ENCODE measurements at places on chromosomes 2 and 18.
A peak's percentile ranks its signal among the peaks of the same experiment; 100 is the strongest.

- DNase-seq, result no peak
Observed at GRCh38 chr18:58314284-58314683, 270.3 kb downstream of the NEDD4L start.

DNA sequence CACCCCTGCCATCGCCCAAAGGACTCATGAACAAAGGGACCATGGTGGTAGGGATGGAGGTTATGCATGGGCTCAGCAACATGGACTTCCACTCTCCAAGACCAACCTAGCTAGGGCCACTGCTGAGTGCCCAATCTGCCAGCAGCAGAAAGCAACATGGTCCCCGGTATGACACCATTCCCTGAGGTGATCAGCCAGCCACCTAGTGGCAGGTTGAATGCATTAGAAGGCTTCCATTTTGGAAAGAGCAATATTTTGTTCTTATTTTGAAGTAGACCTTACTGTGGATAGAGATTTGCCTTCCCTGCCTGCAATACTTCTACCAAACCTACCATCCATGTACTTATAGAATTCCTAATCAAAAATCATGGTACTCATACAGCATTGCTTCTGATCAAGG lies 99.8 kb downstream of the METTL4 start:
- DNase-seq, result no peak

DNA sequence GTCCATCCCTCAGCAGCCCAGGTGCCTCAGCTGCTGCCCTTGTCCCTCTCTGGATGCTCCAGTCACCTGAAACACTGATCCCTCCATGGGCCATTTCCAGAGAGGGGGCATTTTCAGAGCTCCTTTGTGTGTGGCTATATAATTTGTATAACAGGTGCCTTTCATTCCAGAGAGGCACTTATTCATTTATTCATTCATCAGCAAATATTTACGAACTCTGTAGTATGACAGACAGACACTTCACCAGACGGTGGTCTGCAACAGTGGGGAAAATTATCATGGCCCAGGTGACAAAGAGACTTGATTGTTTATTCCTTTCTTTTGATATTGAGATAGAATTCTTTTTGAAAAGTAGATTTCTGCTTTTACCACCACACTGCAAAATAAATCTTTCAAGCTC lies 361.7 kb downstream of the TMEM182 start:
- DNase-seq, result no peak

DNA sequence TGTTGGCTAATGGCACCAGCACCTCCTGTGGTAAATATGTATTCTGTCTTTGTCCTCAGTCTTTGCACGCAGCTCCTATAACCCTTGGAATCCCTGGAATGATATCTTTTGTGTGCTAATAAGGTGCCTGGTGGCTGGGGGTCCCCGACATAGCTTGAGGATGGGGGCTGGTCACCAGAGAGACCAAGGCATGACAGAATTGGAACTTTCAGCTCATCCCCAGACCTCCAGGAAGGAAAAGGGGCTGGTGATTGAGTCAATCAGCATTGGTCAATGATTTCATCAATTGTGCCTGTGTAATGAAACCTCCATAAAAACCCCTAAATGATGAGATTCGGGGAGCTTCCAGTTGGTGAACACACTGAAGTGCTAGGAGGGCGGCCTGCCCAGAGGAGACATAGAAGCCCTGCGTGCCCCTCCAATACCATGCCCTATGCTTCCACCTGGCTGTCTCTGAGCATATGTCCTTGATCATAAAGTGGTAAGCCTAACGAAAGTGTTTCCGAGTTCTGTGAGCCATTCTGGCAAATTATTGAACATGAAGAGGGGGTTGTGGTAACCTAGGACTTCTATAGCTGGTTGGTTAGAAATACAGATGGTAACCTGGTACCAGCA lies 26.6 kb upstream of the KCMF1 start:
- no peak for DNase-seq

- no peak for DNase-seq
Observed at GRCh38 chr2:23703037-23703582, 223.8 kb downstream of the ATAD2B start.

GRCh38 chr2:110877031-110877827 lies 144.9 kb downstream of the ACOXL start:
- no peak for DNase-seq

- no peak for DNase-seq
Observed at GRCh38 chr18:10842861-10843260, 306.5 kb downstream of the PIEZO2 start.

- no peak for DNase-seq
Observed at GRCh38 chr2:233503947-233504637, 62.5 kb downstream of the USP40 start.

- DNase-seq, result no peak
Observed at GRCh38 chr18:8454136-8454535, 155.1 kb upstream of the RAB12 start.

GRCh38 chr18:35703043-35703688 lies 121.6 kb downstream of the GALNT1 start:
- no peak for DNase-seq

DNA sequence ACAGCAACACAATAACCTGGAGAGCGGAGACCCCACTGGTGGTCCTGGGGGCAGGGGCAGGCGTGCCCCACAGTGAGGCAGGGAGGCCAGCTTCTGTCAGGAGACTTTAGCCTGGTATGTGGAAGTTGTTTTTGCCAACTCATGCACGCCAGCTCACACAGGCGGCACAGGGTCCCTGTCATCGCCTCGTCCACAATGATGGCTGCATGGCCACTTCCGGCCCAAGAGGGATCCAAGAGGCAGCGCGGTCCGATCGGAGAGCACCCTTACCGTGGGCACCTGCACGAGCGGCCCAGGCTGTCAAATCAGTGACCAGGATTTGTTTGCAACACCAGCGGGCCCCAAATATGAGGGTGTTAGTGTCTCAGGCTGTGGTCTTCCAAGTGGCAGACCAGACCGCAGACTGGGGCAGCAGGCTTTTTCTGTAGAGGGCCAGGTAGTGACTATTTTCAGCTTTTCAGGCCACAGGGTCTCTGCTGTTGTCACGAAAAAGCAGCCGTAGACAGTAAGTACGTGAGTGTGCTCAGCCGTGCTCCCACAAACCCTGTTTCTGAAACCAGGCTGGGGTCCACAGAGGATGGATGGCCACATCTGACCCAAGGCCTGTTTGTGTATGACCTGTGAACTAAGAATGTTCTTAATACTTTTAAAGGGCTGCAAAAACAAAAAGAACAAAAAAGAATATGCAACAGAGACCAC lies 21.2 kb downstream of the SNED1 start:
- DNase-seq, result no peak

DNA sequence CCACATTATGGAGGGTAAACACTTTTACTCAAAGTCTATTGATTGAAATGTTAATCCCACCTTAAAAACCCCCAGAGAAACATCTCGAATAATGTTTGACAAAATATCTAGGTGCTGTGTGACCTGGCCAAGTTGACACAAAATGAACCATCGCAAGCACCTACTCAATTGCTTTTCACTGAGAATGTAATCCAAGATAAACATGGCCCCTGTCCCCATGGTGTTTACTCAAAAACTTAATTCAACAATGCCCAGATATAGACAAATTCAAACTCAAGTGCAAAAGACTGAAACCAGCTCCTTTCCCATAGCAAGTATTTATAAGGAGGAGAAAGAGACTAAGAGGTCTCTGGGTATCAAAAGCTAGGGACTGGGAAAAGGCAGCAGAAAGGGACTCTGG lies 15.0 kb upstream of the ACMSD start:
- no peak for DNase-seq

DNA sequence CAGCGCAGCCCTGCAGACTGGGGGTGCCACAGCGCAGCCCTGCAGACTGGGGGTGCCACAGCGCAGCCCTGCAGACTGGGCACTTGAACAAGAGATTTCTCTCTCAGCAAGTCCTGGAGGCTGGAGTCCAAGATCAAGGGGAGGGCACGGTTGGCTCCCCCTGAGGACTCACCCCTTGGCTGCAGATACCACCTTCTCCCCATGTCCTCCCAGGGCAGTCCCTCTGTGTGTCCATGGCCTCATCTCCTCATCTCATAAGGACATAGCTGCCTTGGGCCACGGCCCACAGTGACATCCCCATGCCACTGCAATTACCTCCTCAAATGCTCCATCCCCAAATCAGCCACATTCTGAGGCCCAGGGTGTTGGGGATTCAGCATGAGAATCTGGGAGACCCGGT lies 98.2 kb downstream of the TPO start:
- no peak for DNase-seq

DNA sequence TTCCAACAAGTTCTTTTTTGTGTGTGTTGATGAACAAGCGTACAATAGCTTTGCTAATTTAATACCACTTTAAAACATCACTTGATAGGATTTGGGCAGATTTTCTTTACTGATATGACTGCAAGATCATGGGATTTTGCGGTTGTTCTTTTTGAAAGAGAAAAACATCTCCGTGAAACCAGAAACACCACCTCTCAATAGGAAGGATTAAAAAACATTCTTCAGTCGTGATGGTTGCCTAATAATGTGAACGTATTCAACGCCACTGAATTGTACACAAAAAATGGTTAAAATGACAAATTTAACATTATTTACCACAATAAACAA lies 19.3 kb downstream of the RBMS1 start:
- no peak for DNase-seq

GRCh38 chr2:25698752-25699151 lies 25.4 kb upstream of the DTNB start:
- no peak for DNase-seq

DNA sequence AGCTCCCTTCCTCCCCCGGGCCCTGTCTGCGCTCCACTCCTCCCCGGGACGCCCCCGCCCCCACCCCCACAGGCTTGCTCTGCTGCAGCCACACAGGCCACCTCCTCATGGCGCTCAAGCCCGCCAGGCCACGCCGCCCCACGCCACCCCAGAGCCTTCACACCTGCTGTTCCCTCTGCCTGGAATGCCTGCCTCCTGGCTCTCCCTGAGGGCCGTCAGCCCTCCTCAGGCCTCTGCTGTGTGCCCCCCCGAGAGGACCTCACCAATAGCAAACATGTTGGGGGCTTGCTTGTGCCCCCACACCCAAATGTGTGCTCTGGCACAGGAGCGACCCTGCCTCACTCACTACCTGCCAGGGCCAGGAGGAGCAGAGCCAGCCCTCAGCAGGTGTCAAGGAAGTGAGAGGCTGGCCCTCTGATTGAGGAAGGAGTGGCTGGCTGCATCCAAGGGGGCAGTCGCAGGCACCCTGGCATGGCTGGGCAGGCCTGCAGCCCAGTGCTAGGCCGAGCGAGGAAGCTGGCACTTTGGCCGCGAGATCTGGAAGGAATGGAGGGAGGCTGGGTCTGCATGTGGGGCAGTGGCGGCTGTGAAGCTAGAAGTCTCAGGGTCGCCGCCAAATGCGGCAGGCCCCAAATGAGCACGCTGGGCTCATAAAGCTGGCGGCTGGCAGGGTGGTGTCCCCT lies 86.5 kb downstream of the INHBB start:
- no peak for DNase-seq

GRCh38 chr18:37661478-37661877 lies 95.9 kb upstream of the CELF4 start:
- no peak for DNase-seq

DNA sequence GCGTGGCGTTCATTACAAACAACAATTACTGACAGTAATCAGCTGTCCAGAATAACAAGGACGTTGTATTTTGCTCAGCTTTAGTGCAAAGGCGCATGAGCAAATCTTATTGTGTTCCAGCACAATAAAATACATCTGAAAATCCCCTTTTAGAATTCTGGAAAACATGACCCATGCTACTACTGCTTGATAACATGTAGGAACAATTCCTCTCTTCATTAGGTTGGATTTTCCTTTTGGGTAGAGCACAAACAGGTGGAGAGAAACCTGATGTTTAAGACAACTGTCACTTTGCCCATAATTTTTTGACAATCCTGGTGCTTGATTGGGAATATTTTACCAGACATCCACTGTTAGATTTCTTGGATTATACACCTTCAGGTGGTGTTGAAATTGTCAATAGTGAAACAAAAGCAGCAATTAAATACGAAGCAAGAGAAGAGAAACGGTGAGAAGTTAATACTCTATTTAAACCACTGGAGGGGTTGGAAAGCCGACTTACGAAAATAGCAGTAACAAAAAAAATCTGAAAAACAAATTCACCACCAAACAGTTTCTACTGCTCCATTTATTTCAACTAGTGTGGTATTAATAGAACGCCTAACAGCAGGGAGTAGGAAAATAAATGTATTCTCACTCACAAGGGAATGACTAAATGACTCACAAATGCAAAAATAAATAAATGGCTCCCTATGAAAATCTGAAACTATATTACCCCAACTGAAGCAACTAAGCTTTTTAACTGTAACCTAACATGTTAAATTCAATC lies 102.7 kb downstream of the CPO start:
- DNase-seq, result no peak

DNA sequence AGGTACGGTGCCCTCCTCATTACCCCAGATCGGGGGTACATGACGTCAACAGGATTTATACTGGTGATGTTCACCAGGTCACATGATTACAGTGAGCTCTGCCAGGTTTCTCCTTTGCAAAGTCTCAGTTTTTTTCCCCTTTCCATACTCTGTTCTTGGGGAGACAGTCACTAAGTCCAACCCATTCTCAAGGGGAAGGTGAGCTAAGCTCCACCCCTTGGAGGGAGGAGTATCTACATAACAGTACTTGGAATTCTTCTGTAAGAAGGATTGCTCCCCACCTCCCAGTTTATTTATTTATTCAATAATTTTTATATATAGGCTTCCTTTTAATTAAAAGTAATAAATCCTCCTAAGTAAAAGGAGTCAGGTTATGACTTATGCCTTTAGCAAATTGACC lies 34.1 kb upstream of the SOS1 start:
- no peak for DNase-seq

GRCh38 chr2:10434886-10435819 lies 13.0 kb downstream of the ODC1 start:
- peak; percentile 84 for DNase-seq

- DNase-seq, result no peak
Observed at GRCh38 chr2:109385506-109385905, 228.3 kb downstream of the SEPTIN10 start.

- DNase-seq, result no peak
Observed at GRCh38 chr2:29544917-29545316, 376.5 kb downstream of the ALK start.

DNA sequence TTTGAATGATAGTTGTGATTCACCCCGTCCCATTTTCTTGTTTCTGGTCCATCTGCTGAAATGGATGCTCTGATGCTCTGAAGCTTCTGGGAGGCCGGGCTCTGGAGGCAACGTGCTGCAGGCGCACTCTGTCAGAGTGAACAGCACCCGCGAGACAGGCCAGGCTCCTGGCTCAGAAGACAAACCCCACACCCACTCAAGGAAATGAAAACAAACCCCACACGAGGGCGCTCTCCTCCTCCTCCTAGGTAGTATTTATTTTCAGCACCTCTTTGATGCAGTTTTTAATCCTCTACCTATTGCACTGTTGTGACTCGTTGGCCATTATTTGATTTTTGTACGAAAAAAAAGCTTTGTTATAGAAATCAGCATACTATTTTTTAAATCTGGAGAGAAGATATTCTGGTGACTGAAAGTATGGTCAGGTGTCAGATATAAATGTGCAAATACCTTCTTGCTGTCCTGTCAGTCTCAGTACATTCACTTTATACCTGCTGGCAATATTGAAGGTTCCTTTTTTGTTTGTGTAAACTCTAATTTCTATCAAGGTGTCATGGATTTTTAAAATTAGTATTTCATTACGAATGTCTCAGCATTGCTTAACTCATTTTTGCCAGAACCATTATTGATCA lies 10.3 kb upstream of the CHST10 start:
- peak; percentile 77 for DNase-seq
